NCI-H2081 treated with DMSO at 0.1 percent for 48 hours (cell line): ENCODE measurements at places on chromosomes 16 and 17.
A peak's percentile ranks its signal among the peaks of the same experiment; 100 is the strongest.

DNA sequence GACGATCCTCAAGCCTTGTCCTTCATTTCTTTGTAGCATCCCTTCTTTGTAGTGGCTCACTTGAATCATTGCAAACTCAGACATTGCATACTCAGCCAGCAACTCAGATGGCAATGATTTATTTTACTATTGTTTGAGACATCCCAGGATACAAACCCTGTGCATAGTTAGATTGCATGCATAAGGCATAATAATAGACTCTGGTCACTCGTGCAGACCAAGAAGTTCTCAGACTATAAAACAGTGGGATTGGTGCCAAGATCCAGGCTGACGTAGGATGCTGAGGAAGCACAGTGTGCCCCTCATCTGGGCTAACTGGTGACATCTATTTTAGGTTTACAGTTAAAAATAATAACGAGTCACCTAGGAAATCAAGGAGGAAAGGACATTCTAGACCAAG, 142.3 kb downstream of the PMP22 start:
- DNase-seq: no peak

- no peak for DNase-seq
Measured at GRCh38 chr17:64001091-64001579, 3.0 kb downstream of the PRR29 start.

GRCh38 chr17:71855010-71855409, 265.8 kb upstream of the SOX9 start:
- peak; percentile 88 for DNase-seq

- DNase-seq: no peak
Measured at GRCh38 chr17:79811011-79811867, 14.4 kb upstream of the CBX8 start.

- DNase-seq: no peak
Measured at GRCh38 chr17:82217530-82218204, 5.0 kb upstream of the CCDC57 start.

DNA sequence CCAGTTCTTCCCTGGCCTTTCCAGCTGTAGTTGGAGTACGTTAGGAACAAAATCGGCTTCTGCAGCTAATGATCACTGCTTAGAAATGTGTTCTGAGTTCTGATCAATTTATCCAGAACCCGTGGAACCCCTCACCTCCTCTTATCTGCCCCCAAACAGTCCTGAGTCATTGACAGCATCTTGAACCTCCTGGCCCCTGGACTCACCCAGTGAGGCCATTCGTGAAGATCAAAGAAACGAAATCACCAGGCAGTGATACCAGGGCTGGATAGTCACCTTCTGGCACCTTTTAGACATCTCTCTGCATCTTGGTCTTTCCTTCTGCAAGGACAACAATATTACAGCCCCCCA, 17.0 kb upstream of the EXOC7 start:
- no peak for DNase-seq

DNA sequence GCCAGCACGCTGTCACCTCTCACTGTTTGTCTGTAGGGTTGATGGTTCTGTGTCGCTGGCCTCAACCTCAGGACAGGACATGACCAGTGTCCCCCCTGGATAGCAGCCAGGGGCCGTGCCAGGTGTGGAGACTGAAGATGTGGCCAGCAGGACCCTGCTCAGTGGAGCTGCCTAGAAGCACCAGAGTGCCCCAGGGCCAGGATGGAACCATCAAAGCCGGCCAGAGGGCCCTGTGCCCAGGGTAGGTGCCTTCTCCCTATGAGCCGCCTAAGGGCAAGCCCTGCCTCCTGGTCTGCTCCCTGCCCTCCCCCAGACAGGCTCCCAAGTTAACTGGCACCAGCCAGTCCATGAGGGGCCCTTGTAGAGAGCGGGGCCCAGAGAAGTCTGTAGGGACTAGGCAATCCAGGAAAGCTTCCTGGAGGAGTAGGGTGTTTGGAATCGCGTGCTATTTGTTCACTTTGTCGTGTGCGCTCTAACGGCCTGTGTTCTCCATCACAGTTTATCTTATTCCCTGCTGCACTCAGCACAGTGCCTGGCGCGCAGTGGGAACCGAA, 546 bp upstream of the NDUFB10 start:
- no peak for DNase-seq

DNA sequence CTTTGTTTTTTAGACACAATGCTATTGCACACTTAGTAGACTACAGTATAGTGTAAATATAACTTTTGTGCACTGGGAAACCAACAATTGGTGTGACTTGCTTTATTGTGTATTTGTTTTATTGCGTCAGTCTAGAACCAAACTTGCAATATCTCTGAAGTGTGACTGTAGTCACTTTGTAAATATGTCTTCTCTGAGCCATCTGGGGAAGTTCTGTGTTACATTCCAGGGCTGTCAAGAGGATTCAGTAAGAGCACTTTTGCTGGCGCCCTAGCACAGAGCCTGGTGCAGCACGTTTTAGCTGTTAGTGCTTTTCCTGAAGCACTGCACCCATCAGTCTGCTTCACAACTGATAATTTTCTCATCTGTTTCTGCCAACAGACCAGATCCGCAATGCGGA, 73.2 kb downstream of the NT5M start:
- DNase-seq: no peak

- DNase-seq: no peak
Measured at GRCh38 chr17:61398721-61399130, 917 bp upstream of the TBX2 start.

DNA sequence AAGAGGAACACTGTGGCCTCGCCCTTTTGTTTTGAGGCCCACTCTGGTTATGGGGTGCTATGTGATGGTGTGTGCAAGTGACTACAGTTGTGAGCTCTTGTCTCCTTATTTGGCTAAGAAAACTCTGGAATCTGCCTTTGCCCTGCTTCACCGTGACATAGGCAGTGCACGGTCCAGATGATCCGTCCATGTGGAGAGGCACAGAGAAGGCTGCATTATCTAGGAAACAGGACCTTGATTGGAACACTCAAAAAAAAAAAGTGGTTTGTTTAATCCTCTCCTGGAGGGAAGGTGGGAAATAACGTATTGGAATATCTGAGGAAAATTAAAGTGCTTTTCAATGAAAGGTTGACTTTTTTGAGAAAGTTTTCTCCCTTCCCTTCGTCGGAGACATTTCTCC, 233.3 kb downstream of the CHD9NB start:
- no peak for DNase-seq

- DNase-seq: no peak
Measured at GRCh38 chr17:41905172-41905571, 13.6 kb downstream of the ACLY start.
